ENCODE measurements at places on chromosomes 6 and 20. TPM values are rescaled to one million over a fixed set of nuclear protein-coding genes. Genes with fewer than 3 reads are reported as not detected.

Gene SNX9
- 37.6 TPM for total RNA-seq

GRCh38 chr20:2602046-2602735 is 50.2 kb upstream of the NOP56 start:
- no peak for DNase-seq

DNA sequence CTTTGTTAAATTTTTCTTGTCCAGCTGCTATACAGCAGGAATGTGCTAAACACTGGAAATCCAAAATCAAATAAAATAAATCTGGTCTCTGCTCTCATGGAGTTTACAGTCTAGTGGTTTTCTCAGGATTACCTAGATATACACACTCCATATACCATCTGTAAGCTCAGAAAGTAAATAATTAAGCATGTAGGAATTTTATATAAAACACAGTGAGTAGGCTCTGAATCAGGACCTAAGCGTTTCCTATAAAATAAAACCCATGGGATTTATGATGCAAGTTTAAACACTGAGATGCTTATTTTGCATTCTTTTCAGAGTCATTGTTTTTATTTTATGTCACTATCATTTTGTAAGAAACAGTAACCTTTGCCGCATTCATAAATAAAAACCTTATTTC is 29.7 kb upstream of the UFL1 start:
- DNase-seq: no peak

GRCh38 chr20:63091901-63092659 is 85.3 kb upstream of the BHLHE23 start:
- no peak for DNase-seq

- no peak for DNase-seq
These were observed 83.4 kb downstream of the DTD1 start for GRCh38 chr20:18671203-18671710.

DNA sequence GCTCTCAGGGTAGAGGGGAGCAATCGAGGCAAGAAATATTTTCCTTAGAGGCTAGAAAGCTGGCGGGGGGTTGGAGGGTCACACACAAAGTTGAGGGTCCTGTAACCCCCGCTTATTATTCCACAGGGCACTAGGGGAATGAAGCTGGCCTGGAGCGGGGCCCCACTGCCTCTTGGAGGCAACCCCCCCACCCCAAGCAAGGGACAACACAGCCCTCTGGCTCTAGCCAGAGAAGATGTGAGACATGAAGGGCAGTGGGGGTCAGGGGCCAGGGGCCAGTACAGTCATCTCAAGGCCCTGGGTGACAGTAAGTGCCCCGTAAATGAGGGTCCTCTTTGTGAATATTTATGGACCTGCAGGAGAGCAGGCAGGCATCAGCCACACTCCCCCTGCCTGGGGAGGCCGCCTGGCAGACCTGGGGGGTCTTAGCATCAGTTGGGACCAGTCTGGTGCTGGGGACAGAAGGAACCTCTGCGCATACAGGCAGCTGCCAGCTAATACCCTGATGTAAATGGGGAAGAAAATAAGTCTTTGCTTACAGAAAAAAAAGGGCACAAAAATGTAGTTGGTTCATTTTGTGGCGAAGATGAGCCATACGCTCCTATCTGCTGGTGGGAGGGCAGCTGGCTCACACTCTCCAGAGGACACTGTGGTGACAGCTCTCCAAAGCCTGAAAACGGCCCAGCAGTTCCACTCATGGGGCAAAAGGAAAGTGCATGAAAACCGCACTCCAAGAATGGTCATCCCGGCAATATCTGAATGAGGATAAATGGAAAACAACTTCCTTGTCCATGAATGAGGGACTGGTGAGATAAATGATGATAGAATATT is 21.9 kb downstream of the SPATA2 start:
- peak; percentile 37 for DNase-seq

- DNase-seq: no peak
These were observed 39.7 kb downstream of the SUN5 start for GRCh38 chr20:32964575-32964974.

GRCh38 chr6:33765368-33765767 is 18.7 kb upstream of the IP6K3 start:
- no peak for DNase-seq

Gene WFDC5
- not detected for total RNA-seq

Gene PLA2G7
- total RNA-seq: not detected

DNA sequence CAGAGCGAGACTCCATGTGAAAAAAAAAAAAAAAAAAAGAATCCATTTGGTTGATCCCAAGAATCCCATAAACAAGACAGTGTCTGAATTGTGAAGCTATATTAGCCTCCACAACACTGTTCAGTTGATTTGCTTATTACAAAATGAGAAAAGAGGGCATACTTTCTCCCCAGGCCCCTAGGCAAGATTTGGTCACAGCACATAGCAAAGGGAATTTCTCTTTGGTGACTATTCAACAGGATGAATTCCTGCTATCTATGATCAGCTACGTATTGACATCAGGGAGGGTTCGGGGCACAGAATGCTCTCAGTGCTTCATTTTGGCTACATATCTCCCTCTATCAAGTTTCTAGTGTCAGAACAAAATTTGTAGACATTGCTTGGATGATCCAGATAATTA is 20.2 kb upstream of the SLC22A3 start:
- DNase-seq: no peak

Gene BACH2
- total RNA-seq: 0.64 TPM

DNA sequence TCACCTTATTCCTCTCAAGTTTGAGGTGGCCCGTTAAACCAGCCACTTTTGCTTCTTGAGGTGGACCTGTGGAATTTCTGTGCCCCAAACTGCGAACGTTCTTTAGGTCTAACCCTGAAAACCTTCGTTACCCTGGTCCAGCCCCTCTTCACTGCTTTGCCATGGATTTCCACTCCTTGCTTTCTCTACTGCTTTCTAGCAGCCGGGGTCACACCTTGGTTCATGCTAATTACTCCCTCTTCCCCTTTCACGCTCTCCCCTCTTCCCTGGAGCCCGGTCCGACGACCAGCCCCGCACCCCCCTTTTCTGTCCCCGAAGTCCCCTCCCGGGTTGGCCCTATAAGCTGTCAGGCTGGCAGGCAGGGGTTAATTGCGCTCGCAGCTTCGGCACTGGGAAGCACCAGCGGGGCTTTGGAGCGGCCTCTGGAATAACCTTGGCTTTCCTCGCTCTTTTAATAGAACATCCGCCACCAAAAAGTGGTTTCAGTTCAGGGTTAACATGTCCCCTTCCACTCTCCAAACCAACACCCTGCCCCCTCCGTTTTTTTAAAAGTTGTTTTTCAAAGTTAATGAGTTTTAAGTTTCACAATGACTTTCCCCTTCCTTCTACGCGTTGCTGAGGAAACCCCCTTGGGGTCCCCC is 1.4 kb upstream of the HIVEP1 start:
- no peak for DNase-seq

DNA sequence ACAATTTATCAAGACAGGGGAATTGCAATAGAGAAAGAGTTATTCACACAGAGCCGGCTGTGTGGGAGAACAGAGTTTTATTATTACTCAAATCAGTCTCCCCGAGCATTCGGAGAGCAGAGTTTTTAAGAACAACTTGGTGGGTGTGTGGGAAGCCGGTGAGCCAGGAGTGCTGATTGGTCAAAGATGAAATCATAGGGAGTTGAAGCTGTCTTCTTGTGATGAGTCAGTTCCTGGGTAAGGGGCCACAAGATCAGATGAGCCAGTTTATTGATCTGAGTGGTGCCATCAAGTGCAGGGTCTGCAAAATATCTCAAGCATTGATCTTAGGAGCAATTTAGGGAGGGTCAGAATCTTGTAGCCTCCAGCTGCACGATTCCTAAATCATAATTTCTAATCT is 50.0 kb upstream of the ECI2 start:
- no peak for DNase-seq

Gene SGK2
- 0.64 TPM for total RNA-seq

- DNase-seq: peak; percentile 57
These were observed 126.9 kb downstream of the KCNQ5 start for GRCh38 chr6:72748759-72749158.

DNA sequence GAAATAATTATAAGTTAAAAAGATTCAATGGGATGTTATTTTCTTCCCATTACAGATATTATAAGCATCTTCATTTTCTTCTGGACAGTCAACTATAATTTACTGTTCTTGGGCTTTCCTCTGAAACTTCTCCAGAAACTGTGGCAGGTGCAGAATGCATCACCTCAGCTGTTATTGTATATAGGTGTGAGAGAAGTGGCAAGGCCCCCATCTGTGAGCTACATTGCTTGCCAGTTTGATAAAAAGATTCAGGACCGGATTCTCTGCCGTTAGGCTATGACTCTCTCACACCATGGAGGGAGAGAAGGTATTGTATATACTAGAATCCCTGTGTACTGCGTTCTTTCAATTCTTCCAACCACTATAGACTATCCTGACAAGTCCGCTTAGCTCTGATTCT is 135.8 kb upstream of the CENPW start:
- no peak for DNase-seq

DNA sequence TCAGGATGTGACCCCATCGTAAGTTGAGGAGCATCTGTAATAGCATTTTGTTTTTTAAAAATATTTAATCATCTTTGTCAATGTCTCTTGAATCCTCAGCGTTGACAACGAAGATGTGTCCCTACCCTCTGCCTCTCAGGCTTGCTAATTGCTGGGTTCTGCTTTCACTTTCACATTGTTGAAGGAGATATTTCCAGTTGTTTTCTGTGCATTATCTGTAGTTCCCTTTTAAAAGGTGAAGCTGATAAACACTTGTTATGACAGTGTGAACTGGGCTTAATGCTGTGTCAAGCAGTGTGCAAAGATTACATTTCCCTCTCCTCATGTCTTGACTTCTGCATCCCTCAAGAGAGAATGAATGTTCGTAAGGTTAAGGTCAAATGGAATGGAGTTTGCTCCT is 54.9 kb downstream of the CSE1L start:
- peak; percentile 26 for DNase-seq

DNA sequence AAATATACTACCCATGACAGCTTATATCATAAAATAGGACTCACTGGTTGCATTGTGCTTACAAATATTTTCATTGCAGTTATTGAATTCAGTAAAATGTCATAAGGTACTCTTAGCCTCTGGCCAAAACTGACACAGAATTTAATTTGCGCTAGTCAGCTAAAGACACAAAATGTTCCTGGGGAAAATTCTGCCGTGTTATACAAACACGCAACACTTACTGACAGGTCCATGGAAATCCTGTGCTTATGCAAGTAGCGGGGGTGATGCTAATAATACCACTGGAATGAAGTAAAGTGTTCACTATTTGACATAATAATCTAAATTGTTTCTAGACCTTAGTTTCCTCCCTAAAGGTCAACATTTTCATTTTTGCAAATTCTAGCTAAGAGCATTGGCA is 354.4 kb upstream of the RSPO3 start:
- peak; percentile 1 for DNase-seq

- no peak for DNase-seq
These were observed 602.6 kb upstream of the PTCHD4 start for GRCh38 chr6:48713612-48714011.

DNA sequence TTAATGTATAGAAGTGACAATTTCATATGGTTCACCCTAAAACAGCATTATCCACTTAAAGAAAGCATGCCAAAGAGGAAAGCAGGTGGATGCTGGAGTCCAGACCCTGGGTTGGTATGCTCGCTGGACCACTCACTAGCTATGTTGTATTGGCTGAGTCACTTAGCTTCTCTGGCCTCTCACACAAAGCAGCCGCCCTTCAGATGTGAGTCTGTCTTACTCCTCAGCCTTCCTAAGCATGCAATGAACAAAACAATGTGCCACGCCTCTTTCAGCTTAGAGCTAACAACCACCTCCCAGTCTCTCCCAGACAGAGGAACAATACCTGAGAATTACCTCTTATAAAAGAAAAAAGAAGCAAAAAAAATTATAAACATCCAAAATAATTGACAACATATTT is 29.4 kb downstream of the SIM1 start:
- no peak for DNase-seq

GRCh38 chr6:32803416-32803815 is 13.4 kb downstream of the HLA-DOB start:
- no peak for DNase-seq

Gene PHACTR1
- total RNA-seq: 0.43 TPM

Gene DEFB124
- not detected for total RNA-seq

GRCh38 chr6:144920391-144920961 is 635.3 kb downstream of the UTRN start:
- DNase-seq: no peak

DNA sequence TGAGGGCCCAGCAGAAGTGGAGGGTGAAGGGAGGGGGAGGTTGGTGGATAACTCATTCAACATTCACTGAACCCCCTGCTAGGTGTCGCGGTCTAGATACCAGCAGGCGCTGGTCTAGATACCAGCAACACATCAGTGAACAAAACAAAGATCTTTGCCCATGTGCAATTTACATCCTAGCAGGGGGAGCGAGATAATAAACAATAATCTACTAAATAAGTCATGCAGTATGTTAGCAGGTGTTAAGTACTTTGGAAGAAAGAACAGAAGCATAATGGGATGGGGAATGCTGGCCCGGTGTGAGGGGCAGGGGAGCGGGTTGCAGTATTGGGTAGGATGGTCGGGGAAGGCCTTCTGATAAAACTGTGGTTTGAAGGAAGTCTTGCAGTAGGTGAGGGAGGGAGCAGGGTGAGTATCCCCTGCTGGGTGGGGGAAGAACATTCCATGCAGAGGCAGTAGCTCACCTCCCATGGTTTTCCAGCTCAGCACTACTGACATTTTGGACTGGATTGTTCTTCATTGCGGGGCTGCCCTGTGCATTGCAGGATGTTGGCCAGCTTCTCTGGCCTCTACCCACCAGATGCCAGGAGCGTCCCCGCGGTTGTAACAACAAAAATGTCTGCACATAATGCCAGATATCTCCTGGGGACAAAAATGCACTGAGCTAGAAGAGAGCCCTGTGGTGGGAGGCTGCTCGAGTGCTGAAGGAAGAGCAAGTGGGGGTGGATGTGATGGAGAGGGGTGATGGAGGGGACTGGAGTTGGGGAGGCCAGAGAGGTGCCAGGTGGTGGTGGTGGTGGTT is 117.3 kb downstream of the TOX2 start:
- no peak for DNase-seq

Gene ZNF391
- 0.32 TPM for total RNA-seq

DNA sequence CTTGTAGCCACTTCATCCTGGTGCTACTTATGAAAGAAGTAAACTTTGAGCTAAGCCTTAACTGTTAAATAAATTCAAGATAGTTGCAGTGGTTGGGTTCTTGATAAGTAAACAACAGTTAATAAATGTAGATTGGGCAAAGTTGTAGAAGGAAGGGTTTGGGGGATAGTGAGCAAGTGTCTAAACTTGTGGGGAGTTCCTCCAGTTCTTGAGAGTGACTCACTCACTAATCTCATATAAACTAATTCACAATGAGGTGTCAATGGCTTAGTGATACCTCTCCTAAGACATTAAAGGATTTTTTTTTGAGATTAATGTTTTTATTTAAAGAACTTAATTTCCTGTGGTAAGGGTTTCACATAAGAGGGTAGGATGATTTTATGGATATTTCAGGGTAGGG is 507.4 kb downstream of the BMP2 start:
- no peak for DNase-seq

Gene RIPPLY2
- not detected for total RNA-seq

DNA sequence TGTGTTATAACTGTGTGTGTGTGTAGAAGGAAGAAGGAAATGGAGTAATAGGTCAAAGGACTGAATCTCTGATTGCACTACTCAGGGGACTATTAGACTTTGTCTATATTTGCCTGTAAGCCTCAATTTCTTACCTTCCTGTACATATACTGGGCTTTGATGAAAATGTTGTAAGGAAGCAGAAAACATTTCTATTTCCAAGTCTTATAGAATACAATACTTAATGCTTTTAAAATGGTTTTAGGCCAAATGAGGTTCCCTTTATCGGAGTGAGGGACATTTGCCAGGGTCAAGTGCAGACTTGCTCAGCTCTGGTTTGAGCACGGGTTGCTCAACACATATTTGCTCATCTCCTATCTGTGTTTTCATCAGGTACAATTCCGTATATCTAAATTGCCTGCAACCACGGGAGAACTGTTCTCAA is 28.3 kb downstream of the MEP1A start:
- no peak for DNase-seq

- DNase-seq: no peak
These were observed 116.4 kb downstream of the THEMIS start for GRCh38 chr6:127784468-127784867.

All from fibroblast of villous mesenchyme (primary cell).